DMS79 treated with DMSO at 0.1 percent for 48 hours (cell line): ENCODE measurements at places on chromosomes 4 and X.
A peak's percentile ranks its signal among the peaks of the same experiment; 100 is the strongest.

DNA sequence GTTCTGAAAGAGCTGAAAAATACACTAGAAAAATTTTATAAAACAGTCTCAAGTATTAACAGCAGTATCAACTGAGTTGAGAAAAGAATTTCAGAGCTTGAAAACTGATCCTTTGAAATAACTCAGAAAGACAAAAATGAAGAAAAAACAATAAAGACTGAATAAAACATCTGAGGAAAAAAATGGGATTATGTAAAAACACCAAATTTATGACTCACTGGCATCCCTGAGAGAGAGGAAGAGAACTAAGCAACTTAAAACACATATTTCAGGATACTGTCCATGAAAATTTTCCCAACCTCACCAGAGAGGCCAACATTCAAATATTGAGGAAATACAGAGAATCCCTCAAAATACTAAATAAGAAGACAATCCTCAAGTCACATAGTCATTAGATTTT is 22.9 kb downstream of the PABPC4L start:
- no peak for DNase-seq

- no peak for DNase-seq
These were observed 36.3 kb upstream of the AGA start for GRCh38 chr4:177478496-177478895.

DNA sequence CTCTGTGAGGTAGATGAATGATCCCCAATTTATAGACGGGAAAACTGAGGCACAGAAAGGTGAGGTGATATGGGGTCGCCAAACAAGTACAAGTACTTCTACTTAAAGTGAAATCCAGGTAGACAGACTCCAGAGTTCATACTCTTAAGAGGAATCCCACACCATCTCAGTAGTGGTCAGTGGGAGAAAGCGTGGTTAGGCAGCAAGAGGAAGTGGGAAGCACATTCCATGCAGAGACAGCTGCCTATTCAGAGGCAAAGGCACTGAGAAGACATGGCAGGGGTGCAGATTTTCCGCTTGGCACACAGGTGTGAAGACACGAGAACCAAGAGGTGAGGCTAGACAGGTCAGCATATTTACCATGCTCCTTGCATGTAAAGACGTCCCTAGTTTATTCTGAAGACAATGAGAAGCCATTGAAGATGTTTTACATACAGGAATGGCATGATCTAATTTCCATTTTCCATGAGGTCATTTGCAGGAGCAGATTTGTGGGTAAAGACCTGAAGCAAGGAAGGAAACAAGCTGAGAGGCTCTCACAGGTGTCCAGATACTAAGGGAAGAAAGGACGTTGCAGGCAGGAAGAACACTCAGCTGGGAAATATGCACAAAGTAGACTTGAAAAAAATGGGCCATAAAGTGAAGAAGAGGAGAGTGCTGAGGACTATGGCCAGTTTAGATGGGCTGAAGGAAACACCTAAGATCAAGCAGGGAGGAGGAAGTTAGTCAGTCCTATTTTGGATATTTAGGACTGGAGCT is 17.3 kb upstream of the CLNK start:
- DNase-seq: no peak

DNA sequence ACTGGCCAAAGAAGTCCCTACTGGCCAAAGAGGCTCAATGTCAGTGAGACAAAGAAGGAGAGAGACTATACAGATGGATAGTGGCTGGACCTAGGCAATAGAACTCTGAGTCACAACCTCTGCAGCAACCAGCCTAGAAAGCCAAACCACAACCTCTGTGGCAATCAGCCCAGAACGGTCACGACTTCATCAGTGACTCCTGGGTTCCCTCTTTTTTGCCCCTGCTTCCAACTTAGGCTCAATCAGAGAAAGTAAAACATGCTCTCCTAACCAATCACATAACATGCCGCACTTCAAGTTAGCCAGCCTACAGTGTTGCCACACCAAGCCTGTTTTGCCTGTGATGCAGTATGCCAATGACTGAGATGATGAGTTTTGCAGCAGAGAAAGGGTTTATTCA is 203.4 kb downstream of the ANAPC10 start:
- DNase-seq: no peak

DNA sequence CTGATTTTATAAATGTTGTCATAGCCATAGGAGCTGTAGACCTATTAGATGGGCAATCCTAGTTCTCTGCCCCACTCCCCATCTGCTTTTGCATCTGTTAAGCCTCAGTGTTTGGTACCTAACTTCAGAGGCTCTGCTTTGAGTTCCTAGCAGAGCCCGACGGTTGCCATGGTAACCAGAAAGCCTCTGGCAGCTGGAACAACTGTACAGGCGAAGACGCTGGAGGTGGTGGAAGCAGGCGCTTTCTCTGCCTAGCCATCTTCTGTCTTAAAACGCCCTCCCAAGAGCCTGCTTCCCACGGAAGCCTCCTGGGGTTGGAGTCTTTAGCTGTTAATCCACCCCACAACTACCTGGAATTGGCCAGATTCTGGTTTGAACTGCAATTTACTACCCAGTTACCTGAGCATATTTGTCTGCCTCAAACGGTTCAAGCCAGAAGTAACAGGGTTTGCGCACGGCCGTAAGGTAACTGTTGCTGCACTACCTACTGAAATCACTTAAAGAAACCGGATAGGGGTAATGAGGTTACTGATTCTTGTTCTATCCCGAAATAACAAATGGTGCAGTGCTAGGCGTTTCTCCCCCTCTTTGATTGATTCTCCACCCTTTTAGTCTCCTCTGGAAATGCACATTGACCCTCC is 1.0 kb upstream of the GABRG1 start:
- DNase-seq: no peak

DNA sequence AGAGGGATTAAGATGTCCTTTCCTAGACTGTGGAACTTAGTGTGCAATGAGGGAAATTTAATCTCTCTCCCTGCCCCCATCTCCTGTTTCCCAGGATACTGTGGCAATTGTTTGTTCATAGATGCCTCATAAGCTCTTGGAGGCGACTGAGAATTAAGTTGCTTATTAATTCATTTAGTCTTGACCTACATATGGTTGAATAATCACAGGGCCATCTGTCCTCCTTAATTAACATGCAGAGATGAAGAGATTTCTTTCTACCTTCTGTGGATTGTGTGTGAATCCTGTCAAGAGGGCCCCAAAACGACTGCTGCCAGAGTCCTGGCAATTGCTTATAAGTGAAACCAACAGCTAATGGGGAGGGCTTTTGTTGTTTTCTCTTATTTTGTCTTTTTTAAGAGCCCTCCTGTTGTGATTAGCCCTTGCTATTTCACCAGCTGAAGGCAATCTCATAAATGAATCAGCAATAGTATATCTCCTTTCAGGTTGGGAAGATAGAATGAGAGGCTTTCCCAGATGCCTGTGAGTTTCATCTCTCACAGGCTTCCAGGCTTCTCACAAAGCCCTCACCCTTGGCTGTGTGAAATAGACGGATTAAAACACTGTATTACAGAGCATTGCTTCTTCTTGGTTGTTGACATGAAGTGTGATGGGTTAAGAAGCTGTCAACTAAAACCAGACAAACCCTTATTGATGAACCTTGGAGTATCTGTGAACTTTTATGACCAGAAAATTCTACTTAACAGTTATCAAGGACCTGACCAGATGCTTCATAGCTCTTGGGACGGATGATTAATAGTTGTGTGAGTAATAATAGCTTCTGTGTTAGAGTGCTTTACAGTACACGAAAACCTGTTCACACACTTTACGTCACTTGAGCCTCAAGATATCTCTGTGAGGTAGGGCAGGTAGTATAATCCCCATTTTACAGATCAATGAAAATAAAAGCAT is 58.5 kb downstream of the PGRMC2 start:
- DNase-seq: peak; percentile 27

- DNase-seq: no peak
These were observed 36.8 kb upstream of the VBP1 start for GRCh38 chrX:155179346-155179997.

- DNase-seq: no peak
These were observed 99.9 kb upstream of the MAOA start for GRCh38 chrX:43556207-43556606.

GRCh38 chrX:105999294-105999693 is 39.2 kb downstream of the SERPINA7 start:
- no peak for DNase-seq

GRCh38 chr4:2570551-2571222 is 34.2 kb downstream of the FAM193A start:
- no peak for DNase-seq

DNA sequence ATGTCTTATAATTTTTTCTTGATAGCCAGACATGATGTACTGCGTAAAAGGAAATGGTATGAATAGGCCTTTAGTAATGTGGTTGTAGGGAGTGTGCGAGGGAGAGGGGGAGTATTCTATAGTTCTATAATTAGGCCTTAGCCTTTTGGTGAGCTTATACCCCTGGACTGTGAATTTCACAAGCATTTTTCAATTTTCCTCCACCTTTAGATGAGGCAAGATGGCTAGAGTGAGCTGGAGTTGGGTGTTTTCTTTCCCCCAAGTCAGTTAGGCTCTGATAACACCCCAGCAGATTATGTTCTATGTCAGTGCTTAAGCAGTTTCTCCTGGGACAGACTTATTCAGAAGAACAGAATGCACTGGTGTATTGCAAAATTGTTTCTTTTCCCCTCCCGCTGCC is 210.2 kb upstream of the NPY2R start:
- DNase-seq: no peak

- no peak for DNase-seq
These were observed 1092.6 kb downstream of the TECRL start for GRCh38 chr4:63316633-63317032.

DNA sequence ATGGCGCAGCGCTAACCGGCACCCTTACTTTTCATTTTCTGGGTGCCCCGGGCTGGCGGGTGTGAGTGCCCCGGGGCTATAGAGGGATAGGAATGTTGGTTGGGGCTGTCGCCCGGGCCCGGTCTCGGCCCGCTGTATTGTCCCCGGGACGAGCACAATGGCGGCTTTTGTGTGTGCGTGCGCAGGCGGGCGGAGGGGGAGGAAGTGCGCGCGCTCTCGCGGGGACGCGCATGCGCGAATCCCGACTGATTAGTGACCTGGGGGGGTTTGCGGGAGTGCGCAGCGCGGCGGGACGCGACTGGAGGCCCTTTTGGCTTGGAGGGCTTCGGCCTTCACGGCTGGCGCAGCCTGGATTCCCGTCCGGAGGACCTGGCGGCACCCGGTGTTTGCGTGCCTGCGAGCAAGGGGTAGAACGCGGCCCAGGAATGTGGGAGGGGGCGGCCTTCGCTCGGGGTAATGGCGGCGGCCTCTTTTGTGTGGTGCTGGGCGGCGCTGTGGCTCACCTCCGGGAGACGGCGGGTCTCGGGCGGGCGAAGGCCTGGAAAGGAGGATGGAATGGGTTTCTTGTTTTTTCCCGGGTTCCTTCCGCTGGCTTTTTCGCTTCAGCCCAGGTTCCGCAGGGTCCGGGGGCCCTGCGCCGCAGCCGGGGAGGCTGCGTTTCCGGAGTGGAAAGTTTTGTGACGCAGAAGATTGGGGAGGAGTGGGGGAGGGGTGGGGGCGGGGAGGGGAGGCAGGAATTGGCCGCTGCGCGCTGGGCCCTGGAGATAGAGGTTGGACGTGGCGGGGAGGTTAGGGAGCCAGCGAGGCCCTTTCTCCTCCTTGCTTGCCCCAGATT is 618 bp downstream of the DDX3X start:
- peak; percentile 7 for DNase-seq

DNA sequence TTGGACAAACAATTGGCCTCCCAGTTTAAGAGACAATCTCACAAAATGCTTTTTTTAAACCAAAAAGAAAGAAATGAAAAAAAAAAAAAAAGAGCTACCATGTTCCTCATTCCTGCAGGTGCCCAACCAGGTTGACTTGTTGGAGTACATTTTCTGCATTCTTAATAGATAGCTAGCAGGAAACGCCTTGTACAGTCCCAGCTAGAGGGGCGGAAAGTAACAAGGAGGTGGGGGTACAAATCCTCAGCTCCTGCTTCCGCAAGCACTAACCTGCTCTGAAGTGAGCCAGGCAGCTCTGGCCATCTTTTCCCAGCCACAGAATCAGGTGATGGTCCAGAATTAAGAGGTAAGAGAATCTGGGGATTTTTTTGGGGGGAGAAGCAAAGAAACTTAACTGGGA is at the start of gene VGLL1:
TSS of gene VGLL1 (plus strand) at position 265 of the 400 bp plus-strand sequence. CDS start 3,806 bp downstream, outside the sequence.
- no peak for DNase-seq

DNA sequence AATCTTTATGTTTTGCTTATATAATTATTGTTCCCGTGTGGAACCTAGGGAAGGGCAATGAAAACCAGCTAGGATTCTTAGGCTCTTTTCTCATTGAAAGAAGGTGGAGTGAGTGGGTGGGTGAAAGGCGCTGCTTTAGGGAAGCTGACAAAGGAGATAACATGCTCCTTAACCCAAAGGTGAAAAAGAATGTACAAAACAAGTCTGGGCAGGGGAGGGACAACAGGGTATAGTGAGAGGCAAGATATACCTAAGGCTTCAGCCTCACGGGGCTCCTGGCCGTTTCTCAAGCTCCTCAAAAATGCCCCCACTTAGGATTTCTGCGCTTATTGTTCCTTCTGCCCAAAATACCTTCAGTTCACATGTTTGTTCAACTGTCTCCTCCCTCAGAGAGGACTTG is 1.8 kb downstream of the SH2D1A start:
- no peak for DNase-seq

GRCh38 chr4:71186257-71186565 is 152.6 kb upstream of the SLC4A4 start:
- no peak for DNase-seq

- no peak for DNase-seq
These were observed 194.5 kb upstream of the EDA2R start for GRCh38 chrX:66833426-66833825.

GRCh38 chrX:135985973-135986310 is 707 bp downstream of the SLC9A6 start:
- DNase-seq: no peak

DNA sequence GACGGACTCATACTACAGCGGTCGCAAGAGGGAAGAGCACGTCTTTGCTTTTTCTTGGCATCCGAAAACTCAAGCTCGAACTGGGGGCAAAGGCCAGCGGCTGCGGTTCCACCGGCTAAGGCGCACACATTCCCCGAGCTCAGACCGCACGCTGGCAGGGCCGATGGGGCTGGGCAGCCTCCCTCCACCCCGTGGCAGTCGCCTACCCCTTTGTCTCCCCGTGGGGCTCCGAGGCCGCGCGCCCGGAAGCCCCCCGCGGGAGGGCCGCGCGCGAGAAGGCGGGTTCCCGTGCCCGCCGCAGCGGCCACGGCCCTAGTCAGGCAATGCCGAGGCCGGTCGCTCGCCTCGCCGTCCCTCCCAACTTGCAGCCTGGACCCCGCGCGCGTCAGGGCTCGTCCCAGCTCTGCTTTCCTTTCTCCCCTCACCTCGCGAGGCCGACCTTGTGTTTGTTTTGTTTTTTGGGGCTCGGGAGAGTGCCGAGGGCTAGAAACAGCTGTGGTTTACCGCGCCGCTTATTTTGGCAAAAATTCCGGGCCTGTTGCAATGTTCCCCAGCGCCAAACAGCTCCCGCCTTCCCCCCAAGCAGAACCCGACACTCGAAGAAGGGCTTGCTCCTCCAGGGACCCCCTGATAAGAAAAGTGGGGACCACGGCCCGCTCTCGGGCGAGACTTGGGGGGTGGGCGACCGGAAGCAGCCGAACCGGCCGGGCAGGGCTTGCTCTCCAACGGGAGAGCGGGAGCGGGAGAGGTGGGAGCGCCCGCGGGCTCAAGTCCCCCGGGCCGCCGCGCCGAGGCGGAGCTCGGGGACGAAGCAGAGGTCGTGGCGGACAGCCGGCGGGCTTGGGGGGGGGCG is 561 bp upstream of the N4BP2 start:
- DNase-seq: peak; percentile 49
